ENCODE measurements at places on chromosomes 7 and 10.

- no peak for DNase-seq
Observed at GRCh38 chr7:44182827-44183226, 6.4 kb downstream of the GCK start.

DNA sequence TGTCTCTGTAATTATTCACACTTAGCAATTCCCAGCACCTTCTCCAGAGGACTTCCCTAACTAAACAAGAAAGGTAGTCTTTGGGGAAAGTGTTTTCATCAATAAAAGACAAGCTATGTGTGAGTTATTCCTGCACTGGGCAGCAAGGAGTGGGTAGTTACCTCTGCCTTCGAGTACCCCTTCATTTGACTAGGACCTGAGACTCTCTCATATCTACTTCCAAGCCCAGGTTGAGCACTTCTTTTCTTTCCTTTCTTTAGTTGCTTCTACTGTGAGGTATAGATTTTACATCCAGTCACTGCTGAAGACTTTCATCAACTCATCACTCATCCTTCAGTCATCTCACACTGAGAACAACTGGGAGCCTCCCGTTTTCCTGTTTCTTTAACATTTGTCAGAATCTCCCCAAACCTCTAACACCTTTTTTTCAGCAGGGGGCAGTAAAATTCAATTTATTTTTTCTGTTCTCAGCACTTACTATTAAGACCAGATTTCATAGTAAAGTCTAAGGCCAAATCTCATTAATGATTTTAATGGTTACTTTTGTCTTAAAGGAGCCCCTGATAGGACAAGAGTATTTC lies 80.1 kb upstream of the PRSS1 start:
- no peak for DNase-seq

DNA sequence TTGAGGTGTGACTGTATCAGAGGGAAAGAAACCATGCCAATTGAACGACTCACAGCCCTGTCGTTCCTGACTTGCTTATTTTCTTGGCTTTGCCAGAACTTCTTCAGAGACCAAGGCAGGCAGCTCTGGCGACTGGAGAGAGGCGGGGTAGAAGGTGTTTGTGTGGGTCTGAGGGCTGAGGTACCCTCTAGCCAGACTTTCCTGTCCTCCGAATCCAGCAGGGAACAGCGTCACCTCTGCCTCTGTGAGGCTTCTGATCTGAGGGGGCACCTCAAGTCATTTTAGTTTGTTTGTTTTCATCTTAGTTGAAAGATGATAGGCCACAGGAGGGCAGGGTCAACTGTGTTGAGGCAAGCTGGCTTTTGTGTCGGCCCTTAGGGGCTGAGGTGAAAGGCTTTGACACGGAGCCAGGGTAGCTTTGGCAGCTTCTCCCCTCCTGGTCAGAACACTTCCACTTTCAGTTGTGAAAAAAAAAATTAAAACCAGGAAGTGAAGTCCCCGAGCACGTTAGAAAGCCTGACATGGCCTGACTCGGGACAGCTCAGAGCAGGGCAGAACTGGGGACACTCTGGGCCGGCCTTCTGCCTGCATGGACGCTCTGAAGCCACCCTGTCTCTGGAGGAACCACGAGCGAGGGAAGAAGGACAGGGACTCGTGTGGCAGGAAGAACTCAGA lies 1.9 kb downstream of the ACSL5 start:
- no peak for DNase-seq

DNA sequence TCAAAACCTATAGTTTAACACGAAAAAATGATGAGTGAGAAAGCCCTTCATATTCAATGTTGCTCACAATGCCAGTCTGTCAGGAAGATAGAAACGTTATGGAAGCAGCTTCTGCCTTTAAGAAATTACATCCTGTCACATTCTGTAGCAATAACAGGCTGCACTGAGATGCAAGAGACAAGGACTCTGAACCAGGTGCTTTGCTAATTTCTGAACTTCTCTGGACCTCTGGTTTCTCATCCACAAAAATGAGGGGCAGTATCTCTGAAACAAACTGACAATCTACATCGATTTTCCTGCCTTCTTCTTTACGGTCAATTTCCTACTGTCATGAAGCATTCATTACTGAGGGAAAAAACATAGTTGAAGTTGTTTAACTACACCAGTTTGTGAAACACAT lies 234.0 kb downstream of the SNX13 start:
- DNase-seq, result no peak

DNA sequence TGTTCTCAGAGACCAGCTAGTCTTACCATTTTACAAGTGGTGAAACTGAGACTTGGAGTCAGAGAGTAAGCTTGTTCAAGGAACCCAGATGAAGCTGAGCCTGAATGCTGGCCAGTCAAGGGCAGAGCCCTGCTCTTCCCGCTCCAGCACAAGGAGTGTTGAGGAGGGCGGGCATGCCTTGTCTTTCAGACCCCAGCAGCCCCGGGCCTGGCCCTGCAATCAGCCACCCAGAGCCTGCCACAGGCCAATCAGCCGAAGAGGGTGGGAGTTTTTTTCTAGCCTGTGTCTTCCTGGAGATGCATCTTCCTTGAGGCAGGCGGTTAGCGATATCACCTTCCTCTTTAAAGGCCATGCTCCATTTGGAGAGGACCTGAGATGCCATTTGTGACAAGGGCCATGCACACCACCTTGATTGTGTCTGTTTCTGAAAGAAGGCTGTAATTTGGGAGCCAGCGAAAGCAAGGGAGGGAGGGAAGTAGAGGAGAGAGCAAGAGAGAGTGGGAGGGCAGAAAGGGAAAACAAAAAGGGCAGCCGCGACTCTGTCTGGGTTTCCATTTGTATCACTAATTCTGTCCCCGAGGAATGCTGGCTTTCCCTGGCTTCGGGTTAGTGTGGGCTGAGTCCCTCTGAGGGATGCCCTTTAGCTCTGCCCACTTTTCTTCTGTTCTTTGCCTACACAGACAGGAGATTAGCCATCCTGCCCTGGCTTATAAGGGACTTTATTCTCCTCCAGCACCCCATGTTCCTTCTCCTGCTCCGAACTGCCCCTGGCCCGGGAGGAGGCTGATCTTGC lies 8.0 kb downstream of the CDH23 start:
- DNase-seq, result no peak

DNA sequence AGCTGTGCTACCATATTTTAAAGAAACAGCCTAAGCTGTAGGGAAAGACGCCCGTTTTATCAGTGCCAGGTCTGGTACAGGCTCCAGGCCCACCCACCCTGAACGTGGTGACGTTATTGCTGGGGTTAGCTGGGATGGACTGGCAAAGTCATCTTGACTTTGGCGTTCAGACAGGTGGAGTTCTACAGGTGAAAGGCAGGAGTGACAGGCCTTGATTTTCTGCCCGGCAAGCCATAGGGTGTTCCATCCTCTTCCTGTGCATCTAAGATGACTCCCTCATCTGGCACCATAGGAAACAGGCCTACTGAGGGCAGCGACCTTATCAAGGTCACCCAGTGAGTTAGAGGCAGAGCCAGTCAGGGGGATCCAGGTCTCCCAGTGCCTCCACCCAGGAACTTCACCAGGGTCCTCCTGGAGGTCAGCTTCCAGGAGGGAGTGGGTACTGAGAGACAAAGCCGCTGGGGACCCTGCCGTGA lies 41.6 kb downstream of the HK1 start:
- no peak for DNase-seq

GRCh38 chr7:95169678-95170077 lies 154.7 kb downstream of the PON1 start:
- no peak for DNase-seq

DNA sequence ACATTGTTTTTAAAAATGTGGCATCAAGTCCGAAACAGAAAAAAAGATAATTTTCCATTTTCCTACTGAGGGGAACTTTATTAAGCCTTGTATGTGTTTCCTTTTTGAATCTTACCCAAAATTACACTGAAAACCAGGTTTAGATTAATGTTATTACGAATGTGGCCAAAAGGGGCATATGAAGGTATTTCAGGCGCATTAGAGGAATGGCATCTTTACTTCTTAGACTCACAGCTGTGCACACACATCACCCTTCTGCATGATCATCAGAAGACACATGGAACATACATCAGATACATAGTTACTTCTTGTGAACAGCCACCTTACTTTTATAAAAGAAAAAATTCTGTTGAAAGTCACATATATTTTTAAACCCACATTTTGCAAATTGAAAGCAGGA lies 58.6 kb upstream of the ZPBP start:
- no peak for DNase-seq

DNA sequence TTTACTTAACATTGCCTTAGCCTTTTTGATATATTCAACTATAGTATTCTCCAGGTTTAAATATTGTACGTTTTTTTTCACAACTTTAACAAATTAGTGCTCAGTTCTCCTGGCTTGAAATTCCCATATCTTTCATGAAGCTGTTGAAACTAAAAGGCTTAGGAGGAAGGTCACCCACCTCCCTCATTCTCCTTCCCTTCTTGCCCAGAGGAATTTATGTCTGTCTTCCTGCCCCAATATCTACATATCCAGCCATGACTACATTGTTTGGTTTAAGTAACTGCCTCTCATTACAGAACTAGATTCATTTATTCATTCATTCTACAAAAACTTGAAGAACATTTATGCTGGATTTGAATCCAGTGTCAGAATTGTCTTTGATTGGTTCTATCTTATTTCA lies 254.8 kb upstream of the C7orf33 start:
- no peak for DNase-seq

DNA sequence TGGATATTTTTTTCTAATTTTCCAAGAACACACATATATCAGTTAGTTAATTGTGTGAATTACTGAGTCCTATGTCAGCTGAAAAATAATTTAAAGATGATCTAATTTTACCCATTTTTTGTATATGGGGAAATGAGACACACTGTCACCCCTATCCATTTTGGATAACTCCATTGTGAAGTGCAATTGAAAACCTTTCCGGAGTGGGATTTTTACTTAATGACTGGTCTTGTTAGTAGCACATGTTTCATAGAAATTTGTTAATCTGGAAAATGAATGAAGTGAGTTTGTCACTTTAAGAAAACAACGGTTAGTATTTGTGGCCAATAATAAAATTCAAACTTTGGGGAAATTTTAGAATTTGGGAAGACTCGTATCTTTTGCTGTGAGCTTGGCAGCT lies 2.0 kb downstream of the GARS1 start:
- DNase-seq, result no peak

GRCh38 chr7:45021604-45022296 lies 21.7 kb downstream of the CCM2 start:
- DNase-seq, result no peak

DNA sequence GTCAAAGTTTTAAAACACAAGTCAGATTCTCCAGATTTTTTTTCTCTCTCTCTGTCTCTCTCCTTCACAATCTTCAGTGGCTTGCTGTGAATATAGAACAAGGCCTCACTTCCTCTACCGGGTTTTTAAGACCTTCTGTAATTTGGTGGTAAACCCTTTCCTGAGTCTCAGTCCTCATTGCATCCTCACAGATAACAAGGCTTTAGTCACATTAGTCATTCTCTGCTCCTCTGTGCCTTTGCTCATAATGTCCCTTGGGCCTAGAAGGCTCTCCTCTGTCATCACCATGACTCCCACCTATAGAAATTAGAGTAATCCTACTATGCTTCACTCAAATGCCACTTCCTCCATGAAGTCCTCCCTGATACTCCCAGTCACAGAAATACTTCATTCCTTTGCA lies 172.7 kb upstream of the HPS1 start:
- DNase-seq, result no peak

GRCh38 chr10:8088504-8088903 lies 34.0 kb downstream of the GATA3 start:
- DNase-seq, result no peak

DNA sequence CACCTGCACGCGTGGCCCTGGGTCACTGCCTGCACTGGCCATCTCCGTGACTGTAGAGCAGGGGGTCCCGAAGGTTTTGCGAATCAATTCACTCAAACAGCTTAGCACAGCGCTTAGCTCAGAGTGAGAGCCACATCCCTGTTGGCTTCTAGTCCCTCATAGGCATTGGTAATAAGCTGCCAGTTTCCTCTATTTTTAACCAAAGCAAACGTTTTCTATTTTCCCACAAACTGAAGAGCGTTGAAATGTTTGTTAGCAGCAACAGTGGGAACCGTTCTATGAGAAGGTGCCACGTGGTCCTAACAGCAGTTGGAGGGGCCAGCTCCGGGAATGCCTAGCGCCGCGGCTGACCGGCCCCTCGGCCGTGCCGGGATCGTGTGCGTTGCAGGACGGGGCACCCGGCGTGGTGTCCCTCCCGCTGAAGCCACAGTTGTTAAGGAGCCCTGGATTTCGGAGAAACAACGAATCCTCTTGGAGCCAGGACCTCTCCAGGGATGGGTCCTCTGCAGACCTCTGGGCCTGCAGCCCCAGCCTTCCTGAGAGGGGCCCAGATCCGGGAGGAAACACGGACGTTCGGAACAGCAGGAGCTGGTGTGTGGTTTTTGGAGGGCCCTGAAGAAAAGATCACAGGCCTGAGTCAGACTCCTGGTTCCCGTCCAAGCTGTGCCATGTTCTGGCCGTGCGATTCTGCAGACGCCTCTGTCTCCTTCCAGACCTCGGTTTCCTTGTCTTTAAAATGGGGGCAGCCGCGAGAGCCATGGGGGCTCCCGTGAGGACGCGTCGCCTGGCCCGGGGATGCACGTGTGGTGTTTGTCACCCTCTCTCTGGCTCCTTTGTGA lies 40.3 kb downstream of the FAM20C start:
- no peak for DNase-seq

GRCh38 chr10:51012073-51012472 lies 62.2 kb upstream of the PRKG1 start:
- DNase-seq, result no peak

- DNase-seq, result no peak
Observed at GRCh38 chr7:30430276-30430675, 48.3 kb downstream of the NOD1 start.

GRCh38 chr7:30197438-30197837 lies 62.7 kb downstream of the MTURN start:
- no peak for DNase-seq

DNA sequence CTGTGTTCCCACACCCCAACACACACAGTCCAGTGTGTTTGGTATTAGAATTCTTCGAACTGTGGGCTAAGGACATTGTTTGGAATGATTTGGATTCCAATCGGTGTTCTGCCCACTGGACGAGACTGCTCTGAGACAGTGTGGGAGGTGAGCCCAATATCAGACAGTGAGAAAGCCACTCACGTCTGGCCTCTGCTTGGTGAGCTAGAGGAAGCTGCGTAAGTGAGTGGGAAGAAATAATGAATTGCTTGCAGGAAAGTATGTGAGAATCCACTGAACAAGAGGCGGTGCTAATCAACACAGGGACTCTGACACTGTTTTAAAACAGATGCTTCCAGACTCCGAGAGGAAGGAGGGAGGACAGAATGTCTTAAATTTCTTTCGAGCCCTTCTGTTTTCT lies 675.0 kb upstream of the ANKRD30A start:
- no peak for DNase-seq

DNA sequence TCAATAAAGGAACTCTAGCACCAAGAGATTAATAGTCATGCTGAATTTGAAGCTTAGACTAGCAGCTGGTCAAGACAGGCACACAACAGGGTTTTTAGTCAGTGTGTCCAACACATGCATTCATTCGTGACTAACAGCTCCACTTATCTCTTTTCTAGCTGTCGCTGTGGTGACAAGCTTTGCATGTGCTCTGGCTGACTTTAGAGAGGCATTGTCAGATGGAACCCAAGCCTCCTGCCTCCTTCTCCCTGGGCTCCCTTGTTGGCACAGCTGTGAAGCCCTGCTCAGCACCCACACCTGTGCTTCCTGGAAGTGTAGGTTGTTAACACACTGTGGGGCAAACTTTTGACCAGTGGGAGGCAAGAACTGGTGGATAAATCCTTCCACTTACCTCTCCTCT lies 9.8 kb upstream of the AGK start:
- no peak for DNase-seq

GRCh38 chr10:71965623-71966022 lies 1.4 kb downstream of the CHST3 start:
- DNase-seq, result no peak

- no peak for DNase-seq
Observed at GRCh38 chr7:138226745-138227279, 150.6 kb downstream of the AKR1D1 start.
